Fibroblast of lung (primary cell): ENCODE measurements at places on chromosomes 2 and 18.

DNA sequence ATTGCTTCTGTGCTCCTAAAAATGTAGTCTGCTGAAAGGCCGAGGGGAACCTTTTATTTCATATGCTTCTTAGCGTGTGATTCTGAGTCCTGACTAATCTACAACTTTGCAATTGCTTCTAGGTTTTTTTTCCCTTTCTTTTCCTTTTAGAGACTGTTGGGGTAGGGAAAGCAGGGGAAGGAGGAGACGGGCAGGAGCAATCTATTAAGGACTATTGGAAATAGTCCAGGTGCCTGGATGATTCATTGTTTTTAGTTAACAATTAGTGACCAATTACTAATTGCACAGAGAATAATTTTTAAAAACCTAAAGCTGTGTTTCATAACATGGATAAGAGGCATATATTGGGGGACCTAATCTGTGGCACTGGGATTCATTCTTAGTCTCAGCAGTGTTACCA, 49.4 kb upstream of the STON1 start:
- no peak for DNase-seq

DNA sequence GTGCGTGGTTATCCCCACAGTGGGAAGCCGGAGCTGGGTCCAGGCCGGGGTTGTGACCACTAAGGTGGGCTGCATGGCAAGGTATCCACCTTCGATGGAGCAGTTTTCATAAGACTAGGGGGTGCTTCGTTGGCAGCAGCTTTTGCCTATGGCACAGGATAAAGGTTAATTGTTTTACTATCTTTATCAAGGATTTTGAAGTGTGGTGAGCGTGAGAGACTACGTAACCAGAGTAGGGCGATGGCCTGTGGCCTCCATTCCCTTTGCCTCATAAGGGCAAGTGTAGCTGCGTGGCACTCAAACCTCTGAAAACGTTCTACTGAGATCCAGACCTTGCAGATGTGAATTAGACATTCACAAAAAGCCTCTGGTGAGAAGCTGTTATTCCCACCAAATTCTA, 206.6 kb downstream of the ACKR3 start:
- DNase-seq, result no peak

GRCh38 chr2:85976106-85976920, 87.5 kb upstream of the ST3GAL5 start:
- DNase-seq, result no peak

- DNase-seq, result no peak
Observed at GRCh38 chr2:64214281-64215115, 70.3 kb upstream of the PELI1 start.

DNA sequence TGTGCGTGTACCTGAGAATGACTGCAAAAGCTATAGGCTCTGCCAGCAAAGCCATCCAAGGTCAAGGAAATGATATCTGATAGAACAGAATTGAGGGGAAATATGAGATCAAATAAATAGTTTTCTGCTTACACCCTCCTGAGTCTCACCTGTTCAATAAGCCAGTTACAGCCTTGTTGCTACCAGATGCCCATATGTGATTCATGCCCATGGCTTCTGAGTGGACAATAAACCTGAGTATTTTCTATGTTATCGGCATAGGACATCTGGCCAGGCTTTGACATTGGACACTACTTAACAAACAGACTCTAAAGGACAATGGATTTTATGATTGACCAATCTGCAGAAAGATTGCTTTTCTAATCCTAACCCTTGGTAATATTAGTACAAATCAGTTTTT, 297.9 kb downstream of the LRATD1 start:
- DNase-seq, result no peak

DNA sequence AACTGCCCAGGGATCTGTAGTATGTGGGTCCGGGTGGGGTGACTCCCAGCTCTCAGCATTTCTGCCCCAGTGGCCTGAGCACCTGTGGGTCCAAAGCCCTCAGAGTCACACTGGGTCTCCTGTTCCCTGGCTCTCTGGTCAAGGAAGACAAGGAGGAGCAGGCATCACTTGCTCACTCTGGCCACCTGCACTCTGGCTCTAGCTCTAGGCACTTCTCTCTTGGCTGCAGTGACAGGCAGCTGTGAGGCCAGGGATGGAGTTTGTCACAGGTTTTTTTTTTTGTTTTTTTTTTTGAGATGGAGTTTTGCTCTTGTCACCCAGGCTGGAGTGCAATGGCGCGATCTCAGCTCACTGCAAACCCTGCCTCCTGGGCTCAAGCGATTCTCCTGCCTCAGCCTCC, 84.6 kb downstream of the HS1BP3 start:
- no peak for DNase-seq
